ENCODE measurements at places on chromosomes 16 and 17.

- DNase-seq, result no peak
Observed at GRCh38 chr17:55895112-55895759, 144.4 kb downstream of the PCTP start.

- DNase-seq, result no peak
Observed at GRCh38 chr17:28746611-28747050, 2.8 kb downstream of the TRAF4 start.

- DNase-seq, result no peak
Observed at GRCh38 chr17:64459284-64459747, 10.4 kb downstream of the MILR1 start.

DNA sequence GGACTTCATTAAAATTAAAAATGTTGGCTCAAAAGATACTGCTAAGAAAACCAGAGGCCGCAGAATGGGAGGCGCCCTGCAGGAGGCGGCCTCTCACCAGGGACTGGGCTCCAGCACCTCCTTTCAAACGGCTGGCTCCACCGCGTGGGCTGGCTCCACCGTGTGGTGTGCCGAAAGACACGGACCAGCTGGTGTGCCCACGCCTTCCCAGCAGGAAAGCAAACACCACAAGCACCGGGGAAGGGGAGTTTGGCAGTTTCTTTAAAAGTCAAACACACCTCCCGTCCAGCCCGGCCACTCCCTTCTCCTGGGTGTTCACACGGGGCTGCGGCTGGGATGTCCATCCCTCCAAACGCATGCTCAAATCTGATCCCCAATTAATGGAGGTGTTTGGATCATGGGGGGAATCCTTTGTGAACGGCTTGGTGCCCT is 13.9 kb downstream of the HAGH start:
- peak; percentile 44 for DNase-seq

DNA sequence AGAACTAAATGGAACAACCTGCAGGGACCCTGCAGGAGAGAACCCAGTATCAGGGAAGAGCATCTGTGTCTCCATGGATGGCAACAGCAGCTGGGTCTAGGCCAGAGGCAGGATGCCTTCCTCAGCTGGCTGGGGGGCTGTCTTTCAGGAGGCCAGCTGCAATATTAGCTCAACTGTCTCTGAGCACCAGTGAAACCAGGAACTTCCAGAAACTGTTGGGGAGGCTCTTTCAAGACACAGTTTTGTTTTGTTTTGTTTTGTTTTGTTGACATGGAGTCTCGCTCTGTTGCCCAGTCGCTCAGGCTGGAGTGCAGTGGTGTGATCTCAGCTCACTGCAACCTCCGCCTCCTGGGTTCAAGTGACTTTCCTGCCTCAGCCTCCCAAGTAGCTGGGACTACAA is 7.6 kb downstream of the GPR142 start:
- DNase-seq, result no peak

DNA sequence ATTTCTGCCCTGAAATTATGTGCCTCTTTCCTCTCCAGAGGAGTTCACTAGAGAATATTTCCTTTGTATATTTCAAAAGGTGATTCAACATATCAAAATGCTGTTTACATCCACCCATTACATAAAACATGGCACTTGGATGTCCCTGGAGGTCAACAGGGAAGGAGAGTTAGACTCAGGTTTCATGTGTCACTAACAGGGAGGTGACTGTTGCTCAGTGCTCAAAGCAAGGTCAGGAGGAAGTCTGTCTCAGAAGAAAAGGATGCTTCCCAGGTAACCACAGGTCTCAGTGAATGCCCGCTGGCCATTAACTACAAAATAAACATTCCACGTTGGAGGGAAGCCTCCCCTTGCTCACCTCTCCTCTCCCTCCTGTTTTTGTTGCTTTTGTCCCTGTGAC is 198.6 kb downstream of the AXIN2 start:
- no peak for DNase-seq

DNA sequence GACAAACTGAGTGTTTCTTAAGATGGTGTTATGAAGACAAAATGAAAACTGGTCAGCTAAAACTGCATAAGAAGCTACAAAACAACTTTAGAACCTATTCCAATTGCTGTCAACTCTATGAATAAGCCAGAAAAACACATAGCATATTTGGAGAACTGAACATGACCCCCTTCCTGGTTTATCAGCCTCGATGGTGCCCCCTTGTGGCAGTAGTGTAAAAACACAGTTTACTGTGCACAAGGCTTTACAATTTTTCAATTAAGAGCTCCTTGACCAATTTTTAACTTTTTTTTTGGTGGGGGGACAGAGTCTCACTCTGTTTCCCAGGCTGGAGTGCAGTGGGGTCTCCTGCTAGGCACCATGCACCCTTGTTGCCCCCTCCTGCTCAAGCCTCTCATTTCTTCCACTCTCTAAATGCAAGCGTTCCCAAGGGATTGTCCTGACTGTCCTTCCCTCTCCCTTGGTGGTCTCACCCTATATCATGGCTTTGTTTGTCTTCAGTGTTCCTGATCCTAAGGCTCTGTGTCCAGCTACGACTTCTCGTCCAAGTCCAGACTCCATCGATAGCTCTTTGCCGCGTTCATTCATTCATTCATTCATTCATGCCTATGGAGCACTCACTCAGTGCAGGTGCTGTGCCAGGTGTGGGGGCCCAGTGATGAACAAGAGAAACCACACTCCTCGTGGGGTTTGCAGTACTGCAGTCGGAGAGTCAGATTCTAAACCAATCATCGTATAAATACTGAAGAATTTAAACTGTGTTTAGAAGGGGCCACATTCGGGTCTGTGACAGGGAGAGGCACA is 7.5 kb downstream of the EIF1 start:
- peak; percentile 81 for DNase-seq
